Mammary epithelial cell (primary cell): ENCODE measurements at places on chromosomes 5 and 9.

GRCh38 chr9:26301659-26302058 lies 590.9 kb downstream of the CAAP1 start:
- DNase-seq: no peak

DNA sequence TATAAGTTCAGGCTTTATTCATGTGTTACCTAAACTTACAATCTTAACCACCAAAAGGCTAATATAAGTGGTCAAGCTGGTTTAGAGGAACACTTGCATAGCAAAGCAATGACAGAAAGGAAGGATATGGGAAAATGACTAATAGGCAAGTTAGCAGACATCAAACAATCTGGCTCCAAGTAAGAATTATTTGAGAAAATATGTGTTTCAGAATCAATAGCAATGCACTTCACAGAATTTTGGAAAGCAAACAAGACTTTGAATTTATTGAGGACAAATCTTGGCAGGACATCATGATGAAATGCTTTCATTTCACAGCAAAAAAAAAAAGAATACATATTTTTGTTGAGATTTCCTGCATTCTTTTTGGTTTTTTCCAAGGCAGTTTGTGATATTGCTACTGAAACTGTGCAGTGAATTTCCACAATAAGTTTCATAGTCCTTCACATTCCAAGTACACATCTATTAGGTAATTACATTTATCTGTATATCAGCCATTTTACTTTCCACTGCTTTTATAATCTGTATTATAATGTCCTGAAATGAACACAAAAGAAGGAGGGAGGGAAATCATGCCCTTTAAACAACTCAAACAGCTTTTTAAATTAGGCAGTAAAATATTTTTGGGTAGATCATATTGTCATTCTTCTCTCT lies 417.9 kb downstream of the NR2F1-AS1 start:
- peak; percentile 85 for DNase-seq

- peak; percentile 55 for DNase-seq
Observed at GRCh38 chr5:88729084-88729828, 153.7 kb downstream of the MEF2C start.

DNA sequence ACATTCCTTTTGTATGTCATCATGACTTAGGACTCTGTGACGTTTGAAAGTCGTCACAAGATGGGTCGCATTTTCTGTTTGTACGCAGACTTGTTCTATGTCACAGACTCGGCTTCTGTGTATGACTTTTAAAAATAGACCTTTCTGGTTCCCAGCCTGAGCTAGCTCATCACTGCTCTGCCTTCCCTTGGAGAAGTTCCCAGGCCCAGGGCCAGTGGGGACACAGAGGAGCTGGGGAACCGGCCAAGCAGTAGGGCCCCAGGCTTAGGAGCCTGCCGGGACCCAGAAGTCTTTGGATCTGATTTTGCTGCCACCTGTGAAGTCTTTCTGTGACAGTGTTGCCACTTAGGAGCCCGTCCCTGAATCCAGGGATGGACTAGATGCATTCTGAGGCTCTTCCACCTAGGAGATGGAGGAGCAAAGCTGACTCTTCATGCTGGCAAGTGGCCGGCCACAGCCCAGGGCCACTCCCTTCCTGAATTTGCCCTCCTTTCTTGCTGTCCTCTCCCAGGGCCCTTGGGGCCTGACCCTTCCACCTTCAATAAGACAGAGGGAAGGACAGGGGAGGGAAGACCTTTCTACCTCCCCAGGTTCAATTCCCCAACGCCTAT lies 18.1 kb upstream of the UBE2QL1 start:
- DNase-seq: no peak
